ENCODE measurements at places on chromosomes 12 and 14. TPM values are rescaled to one million over a fixed set of nuclear protein-coding genes. Genes with fewer than 3 reads are reported as not detected.
A peak's percentile ranks its signal among the peaks of the same experiment; 100 is the strongest.

CDC42BPB gene
- total RNA-seq: 34.2 TPM

DNA sequence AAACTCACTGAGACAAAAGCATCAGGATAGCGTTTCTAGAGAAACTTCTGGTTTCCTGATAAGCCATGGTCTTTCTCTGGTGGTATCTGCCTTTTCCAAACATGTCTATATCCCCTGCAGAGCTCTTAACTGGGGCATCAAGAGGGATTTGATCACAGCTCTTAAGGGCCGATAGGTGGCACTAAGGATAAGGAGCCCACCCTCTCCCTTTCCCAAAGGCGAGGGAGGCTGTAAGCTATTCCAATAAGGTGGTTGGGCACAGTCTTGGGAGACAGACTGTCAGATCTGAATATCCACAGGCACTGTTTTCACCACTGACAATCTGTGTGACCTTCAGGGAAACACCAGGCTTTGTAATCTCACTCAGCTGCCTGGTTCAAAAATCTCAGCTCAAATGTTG lies 206.0 kb downstream of the ADGRD1 start:
- no peak for DNase-seq

DNA sequence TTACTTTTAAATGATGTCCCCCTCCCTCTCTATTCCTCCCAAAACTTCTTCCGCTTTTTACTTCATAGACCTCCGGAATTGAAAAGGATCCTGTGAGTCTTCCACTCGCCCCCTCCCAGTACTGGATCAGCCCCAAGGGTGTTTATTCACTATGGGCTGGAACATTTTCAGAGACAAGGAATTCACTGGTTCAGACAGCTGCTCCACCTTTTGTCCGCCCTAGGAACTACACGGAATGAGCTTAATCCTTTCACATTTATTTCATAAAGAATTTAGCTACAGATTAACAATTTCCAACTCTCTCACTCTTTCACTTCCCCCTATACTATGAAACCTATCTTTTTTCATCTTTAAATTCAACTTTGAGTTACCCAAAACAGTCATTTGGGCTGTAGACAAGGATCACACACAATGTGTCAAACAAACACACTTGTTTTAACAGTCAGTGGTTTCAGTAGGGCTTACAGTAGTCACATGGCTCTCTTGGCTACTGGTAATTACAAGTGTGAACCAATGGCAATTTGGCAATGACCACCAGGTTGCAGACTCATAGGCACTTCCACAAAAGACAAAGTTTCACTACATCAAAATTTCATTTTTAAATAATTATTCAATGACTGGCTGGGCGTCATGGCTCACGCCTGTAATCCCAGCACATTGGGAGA lies 20.6 kb downstream of the CNIH1 start:
- no peak for DNase-seq

DNA sequence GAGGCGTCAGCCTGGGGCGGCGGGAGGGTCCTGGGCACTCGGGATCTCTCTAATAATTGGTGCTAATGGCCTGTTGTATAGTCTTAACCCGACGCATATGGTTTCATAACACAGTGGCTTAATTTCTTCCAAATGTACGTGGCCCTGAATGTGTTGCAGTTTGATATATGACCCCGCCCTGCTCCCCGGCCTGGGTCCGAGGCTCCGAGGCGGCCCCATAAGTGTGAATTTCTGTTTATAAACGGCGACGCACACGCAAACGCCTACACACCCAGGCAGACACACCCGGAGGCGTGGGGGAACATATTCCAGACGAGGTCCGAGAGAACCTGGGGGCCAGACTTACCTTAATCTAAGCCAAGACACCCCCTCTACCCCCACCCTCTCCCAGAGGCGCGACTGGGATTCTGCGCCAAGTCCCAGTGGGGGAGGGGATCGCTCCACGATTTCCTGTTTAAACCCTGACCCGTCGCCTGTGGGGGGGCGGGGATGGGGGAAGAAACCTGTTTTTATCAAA lies 9.7 kb upstream of the HOXC6 start:
- DNase-seq: no peak

ANKRD52 gene
- total RNA-seq: 44.1 TPM

DNA sequence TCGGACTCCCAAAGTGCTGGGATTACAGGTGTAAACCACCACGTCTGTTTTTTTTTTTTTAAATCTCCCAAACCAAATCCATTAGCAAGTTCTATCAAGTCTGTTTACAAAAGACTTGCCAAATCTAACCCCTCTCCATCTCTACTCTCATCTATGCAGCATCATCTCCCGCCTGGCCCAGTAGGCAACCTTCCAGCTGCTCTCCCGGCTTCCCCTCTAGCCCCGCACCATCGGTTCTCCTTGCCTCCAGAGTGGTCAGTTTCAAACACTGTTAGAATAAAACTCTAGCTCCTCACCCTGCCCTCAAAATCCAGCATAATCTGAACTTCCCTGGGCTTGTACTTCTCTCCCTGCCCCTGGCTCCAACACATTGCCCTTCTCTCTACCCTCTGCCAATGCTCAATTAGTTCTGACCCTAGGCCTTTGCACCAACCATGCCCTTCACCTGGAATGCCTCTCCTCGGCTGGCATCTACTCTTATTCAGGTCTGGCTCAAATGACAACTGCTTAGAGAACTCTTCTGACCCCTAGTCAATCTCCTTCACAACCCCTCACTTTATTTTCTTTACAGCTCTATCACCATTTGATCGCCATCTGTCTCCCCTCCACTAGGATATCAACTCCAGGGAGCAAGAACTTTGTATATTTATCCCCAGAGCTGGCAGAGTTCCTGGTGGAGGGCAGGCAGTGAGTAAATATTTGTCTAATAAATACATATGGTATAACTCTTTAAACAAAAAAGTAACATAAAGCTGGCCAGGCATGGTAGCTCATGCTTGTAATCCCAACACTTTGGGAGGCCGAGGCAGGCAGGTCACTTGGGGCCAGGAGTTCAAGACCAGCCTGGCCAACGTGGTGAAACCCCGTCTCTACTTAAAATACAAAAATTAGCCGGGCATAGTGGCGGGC lies 4.9 kb downstream of the WSB2 start:
- no peak for DNase-seq

- DNase-seq: no peak
These were observed 37.6 kb downstream of the SERPINA3 start for GRCh38 chr14:94649543-94650443.

MYO1H gene
- total RNA-seq: not detected

DNA sequence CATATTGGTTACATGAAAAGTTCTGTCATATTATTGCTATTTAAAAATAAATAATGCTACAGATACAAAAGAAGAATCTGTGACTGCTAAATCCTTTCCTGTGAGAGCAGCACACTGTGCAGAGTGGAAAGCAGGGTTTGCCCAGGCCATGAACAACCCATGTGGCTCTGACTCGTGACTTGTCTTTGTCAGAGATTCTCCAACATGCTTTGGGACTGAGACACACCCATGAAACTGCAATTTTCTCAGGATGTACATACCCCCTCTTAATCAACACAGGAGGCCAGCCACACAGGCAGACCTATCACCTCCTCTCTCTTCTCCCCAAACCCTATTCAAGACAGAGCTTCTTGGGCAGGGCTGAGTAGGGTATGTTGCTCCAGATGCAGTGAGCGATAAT lies 96.8 kb upstream of the NTF3 start:
- no peak for DNase-seq

GRCh38 chr14:74712499-74713394 lies at the start of the genes AREL1 and FCF1:
Gene AREL1, minus strand, starts transcription at chr14:74713080. Its CDS starts 27,465 bp downstream, at chr14:74685615.
Gene FCF1, plus strand, starts transcription at chr14:74713144. Its CDS starts 54 bp downstream, at chr14:74713198.
- DNase-seq: peak; percentile 69

GRCh38 chr14:66015071-66015780 lies 470.9 kb upstream of the CCDC196 start:
- DNase-seq: no peak
